ENCODE measurements at places on chromosomes 5 and 9.

DNA sequence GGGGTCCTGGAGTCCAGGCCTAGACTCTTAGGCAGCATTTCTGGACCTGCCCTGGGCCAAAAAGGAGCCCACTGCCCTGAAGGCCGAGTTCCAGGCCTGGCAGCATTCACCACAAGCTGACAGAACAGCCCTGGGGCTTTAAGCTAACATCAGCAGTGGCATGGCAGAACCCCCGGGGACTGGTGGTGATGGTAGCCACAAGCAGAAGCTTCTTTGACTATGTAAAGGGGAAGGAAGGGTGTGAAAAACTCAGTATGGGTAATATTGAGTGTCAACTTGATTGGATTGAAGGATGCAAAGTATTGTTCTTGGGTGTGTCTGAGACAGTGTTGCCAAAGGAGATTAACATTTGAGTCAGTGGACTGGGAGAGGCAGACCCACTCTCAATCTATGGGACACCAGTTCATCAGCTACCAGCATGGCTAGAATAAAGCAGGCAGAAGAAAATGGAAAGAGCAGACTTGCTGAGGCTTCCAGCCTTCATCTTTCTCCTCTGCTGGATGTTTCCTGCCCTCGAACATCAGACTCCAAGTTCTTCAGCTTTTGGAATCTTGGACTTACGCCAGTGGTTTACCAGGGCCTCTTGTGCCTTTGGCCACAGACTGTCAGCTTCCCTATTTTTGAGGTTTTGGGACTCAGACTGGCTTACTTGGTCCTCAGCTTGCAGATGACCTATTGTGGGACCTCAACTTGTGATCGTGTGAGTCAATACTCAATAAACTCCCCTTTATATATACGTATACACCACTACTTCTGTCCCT lies 661.0 kb upstream of the C9orf72 start:
- no peak for DNase-seq

GRCh38 chr5:1513326-1514026 lies 10.3 kb downstream of the LPCAT1 start:
- no peak for DNase-seq

DNA sequence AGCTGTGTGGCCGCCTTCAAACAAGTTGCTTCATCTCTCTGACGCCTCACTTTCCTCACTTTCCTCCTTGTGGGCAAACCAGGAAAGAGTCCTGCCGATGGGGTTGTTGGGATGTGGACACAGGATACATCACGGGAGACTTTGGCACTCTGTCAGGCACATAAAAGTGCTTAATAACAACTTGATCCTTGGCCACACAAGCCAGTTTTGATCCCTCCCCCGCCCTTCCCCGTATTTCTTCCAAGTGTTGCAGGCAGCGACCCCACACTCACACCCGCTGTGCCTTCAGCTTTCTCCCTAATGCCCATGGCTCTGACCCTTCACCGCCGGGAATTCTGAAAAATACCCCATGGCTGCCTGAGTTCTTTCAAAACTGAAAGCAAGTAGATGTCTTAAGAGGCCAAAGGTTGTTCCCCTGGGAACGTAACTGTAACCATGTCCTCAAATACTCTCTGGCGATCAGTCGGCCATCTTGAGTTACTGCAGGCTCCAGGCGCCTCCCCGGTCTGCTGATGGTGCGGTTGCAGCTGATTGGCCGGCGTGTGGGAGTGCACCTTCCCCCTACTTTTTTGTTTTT lies 59.8 kb downstream of the ARHGEF37 start:
- DNase-seq = no peak

- DNase-seq = no peak
Observed at GRCh38 chr9:34948451-34948850, 9.6 kb upstream of the PHF24 start.

Data from CD4-positive, alpha-beta T cell (primary cell).